ENCODE measurements at places on chromosomes 4 and X.

DNA sequence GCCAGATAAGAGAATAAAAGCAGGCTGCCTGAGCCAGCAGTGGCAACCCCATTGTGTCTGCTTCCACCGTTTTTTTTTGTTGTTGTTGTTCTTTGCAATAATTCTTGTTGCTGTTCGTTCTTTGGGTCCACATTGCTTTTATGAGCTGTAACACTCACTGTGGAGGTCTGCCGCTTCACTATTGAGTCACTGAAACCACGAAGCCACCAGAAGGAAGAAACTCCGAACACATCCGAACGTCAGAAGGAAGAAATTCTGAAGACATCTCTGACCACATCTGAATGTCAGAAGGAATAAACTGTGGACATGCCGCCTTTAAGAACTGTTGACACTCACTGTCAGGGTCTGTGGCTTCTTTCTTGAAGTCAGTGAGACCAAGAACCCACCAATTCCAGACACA lies 110.5 kb downstream of the PCDH18 start:
- no peak for DNase-seq

DNA sequence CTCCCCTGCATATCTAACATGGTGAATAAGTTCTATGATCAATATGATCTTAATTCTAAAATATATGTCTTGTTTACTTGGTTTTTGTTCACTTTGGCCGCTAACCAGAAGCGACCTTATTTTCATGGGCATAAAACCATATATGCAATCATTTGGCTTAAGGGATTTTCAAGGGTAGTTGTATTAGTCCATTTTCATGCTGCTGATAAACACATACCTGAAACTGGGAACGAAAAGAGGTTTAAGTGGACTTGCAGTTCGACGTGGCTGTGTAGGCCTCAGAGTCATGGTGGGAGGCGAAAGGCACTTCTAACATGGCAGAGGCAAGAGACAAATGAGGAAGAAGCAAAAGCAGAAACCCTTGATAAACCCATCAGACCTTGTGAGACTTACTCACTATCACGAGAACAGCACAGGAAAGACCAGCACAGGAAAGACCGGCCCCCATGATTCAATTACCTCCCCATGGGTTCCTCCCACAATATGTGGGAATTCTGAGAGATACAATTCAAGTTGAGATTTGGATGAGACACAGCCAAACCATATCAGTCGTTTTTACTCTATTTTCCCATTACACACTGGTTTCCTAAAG lies 114.3 kb upstream of the CPEB2 start:
- no peak for DNase-seq

DNA sequence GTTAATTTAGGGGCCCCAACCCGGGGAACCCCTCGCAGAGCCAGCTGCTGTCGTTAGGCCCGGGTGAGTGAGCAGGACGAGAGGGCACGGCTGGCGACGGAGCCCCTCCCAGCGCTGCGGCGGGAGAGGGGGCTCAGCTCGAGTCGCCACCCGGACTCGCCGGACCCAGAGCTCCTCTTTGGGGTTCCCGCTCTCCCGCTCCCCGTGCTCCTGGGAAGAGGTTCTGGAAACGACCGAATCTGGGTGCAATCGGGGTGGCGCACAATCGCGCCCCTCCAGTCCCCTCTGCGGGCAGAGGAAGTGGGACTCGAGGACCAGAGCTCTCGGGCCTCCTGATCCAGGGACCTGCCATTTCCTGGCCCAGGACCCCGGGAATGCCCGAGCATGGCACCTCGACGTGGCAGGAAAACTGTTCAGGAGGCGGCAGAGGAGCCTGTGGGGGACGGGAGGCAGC lies 37.3 kb upstream of the ARAF start:
- DNase-seq = no peak

DNA sequence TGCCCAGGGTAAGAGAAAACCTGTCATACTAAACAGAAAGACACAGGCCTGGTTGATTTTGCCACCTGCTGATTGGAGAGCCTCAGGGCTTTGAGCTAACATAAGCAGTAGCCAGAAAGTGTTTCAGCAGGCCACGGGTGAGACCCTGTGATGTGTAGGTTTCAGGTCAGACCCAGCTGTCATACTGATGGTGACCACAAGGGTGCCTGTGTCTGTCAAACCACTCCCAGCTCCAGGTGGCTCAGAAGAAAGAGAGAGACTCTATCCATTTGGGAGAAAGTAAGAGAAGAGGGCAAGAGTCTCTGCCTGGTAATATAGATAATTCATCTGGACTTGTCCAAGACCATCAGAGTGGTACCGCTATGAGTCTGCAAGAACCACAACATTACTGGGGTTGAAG lies 72.8 kb upstream of the NLRP2B start:
- no peak for DNase-seq

- no peak for DNase-seq
Measured at GRCh38 chr4:123325241-123325681, 71.3 kb upstream of the SPRY1 start.

DNA sequence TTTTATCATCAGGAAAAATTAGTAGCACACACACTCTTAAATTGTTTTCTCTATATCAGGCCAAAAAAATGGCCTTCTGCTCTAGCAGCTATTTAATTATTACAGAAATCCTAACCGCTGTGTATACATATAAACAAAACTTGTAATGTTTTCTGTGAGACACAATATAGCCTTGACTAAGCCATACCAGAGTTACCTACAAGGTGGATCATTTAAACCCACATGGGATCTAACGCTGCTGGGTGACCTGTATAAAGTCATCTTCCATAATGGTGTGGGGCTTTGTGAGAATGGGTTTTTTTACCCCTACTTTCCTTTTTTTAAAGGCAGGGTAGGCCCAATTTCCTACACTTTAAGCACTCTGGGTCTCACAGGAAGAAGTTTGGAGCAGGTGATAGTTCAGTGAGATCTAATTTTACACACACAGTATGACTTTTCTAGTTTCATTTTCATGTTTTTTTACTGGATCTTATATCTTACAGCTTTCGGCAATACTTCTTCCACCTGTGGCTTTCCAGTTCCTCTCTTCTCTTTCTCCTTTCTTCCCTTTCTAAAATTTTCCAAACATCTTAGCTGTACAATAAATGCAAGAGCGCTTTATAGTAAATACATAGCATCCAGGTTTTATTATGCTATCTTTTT lies 66.9 kb upstream of the MMAA start:
- DNase-seq = no peak

GRCh38 chrX:70096052-70096451 lies 33.8 kb downstream of the OTUD6A start:
- DNase-seq = no peak

GRCh38 chr4:4663028-4663427 lies 121.2 kb upstream of the STX18 start:
- no peak for DNase-seq

DNA sequence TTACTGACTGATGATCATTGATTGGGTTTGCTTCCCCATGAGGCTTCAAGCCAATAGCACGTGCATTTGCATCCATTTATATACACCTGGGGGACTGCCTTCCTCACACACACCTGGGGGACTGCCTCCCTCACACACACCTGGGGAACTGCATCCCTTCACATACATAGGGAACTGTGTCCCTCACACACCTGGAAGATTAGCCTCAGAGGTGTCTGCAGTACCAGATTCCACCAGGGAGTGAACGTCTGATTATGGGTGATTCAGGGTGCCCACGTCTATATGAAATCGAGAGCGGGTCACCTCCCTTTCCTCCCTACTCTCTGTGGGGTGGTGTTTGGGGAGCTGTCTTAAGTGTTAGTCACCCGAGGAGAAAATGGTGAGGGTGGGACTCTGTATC lies 16.9 kb downstream of the CD99 start:
- no peak for DNase-seq

DNA sequence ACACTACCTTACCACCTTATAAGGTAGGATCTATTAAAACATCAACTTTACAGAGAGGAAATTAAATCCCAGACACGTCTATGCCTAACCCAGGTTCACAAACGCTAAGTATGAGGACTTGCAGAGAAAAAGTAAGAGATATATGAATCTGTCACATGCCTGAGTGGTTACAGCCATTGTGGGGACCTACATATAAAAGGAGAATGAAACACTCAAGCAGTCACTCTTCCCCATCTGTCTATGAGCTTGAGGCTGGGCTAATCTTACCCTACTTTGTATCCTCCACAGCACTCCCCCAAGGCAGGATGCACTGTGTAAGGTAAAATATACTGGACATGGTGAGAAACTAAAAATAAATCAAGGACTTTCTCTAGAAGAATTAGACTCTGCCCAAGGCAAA lies 339.9 kb downstream of the HNRNPD start:
- no peak for DNase-seq

DNA sequence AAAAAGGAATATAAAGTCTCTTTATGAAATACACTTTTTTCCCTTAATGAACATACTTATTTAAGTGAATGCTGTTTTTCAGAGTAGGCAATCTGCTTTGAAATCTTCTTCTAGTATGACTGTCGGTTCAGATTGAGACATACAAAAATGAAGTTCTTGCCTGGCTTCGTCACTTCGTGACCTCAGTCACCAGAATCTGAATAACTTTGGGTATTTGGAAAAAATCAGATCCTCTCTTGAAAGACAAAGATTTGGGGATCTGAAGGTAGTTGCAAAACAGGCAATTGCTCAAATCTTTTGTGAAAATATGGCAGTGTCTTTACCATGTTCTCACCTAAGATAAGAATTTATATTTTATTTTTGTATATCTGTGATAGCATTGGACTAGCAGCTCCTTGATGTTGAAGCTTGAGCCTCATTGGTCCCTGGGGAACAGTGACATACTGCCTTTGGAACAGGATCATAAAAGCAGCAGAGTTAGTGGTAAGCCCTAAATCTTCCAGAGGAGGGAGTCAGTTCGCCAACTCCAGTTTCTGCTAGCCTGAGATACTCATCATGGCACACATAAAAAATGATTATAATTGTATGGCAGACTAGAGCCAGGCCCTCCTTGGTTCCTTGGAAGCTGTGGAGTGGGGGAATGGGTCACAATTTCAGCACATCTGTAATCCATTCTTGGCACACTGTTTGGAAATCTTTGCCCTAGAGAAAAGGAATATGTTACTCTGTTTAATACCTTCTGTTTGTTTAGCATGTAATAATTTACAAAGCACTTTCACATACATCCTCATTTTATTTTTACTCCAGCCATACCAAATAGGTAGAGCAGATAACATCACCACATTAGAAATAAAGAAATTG lies 5.0 kb downstream of the ARFIP1 start:
- DNase-seq = no peak

DNA sequence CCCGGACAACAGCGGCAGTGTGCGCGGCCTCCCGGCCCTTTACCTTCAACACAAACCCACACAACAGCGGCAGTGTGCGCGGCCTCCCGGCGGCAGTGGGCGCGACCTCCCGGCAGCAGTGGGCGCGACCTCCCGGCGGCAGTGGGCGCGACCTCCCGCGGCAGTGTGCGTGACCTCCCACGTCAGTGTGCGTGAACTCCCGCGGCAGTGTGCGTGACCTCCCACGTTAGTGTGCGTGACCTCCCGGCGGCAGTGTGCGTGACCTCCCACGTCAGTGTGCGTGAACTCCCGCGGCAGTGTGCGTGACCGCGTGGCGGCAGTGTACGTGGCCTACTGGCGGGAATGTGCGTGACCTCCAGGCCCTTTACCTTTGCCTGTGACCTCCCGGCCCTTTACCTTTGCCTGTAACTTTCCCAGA lies 576.6 kb upstream of the FRG1 start:
- no peak for DNase-seq

GRCh38 chr4:165872461-165873297 lies at the start of gene TLL1:
Gene TLL1, plus strand, starts transcription at chr4:165873237. Its CDS starts 668 bp downstream, at chr4:165873905.
- DNase-seq = no peak

GRCh38 chrX:17462881-17463280 lies 87.9 kb downstream of the NHS start:
- no peak for DNase-seq

- peak; percentile 35 for DNase-seq
Measured at GRCh38 chr4:337932-338758, 531 bp downstream of the ZNF141 start.

DNA sequence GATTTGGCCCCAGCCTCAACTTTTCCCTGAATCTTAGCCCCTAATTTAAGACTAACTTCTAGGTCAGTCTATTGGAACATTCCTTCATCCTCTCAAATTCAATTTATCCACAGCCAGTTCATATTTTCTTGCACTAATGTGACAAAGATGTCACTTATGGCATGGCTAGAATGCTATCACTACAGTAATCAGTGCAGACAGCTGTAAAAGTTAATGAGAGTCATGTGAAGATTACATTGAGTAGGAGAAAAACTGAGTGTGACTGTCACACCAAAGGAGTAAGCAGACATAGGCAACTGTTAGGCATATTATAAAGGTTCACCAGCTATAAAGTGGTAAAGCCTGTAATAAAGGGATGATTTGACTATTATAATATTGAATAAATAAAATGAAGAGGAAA lies 42.6 kb downstream of the GABRG1 start:
- DNase-seq = no peak

GRCh38 chr4:56062526-56063145 lies 113.9 kb downstream of the CEP135 start:
- DNase-seq = no peak

DNA sequence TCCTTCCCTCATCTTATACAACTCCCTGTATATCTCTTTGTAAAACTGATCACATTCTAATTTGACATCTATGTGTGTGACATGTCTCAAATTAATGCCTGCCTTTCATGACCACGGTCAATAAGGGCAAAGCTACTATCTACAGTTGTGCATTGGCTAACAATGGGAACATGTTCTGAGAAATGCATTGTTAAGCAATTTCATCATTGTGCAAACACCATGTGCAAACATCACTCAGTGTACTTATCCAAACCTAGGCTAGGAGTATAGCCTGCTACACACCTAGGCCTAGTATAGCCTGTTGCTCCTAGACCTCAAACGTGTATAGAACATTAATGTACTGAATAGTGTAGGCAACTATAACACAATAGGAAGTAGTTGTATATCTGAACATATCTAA lies 95.0 kb downstream of the BANK1 start:
- DNase-seq = no peak

GRCh38 chr4:83692028-83692427 lies 156.1 kb downstream of the GPAT3 start:
- DNase-seq = no peak

- DNase-seq = no peak
Measured at GRCh38 chrX:100373673-100374072, 36.4 kb downstream of the PCDH19 start.

DNA sequence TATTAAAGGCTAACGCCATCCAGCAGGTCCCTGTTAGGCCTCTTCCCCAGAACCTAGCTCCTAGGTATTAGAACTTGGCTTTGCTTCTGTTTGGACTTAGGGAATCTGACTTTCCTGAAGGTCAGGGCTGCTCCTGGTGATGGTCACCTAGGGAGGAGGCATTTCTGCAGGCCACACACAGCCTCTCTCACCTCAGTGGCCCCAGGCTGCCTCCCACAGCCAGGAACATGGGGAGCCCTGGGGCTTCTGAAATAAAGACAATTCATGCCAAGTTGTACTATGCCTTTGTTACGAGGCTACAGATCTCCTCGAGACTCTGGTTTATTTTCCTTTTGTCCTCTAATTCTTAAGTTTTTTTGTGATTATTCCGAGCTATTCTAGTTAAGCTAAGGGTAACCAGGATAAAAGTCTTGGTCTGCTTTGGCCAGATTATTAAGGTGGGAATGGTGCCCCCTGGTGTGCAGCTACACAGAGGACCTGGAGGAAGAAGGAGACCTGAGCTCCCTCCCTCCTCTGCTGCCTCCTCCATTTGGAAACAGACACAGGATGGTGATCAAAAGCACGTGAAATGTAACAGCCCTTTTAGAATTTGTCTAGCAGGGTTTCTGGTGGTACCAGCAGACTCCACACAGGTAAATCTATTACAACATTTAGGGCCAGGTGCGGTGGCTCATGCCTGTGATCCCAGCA lies 131.0 kb downstream of the DCLK2 start:
- peak; percentile 4 for DNase-seq

All from activated CD4-positive, alpha-beta T cell treated with anti-CD3 and anti-CD28 coated beads for 24 hours (primary cell).